ENCODE measurements at places on chromosomes 16 and 17.

DNA sequence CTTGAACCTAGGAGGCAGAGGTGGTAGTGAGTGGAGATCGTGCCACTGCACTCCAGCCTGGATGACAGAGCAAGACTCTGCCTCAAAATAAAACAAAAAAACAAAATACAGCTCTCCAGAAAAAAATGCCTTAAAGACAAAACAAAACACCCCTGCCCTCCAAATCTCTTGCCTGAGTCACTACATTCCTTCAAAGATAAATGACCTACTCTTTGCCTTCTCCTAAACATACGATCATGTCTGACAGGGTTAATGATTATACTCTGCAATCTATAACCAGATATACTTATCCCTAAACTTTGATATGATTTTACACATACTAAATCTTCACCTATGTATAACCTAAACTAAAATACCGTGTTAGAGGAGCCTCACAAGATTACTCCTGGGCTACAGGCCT lies 1.4 kb upstream of the SETD6 start:
- no peak for DNase-seq

GRCh38 chr17:67372751-67373150 lies 4.3 kb upstream of the PITPNC1 start:
- no peak for DNase-seq

GRCh38 chr17:3979290-3979611 lies 15.0 kb upstream of the ATP2A3 start:
- DNase-seq = no peak

- no peak for DNase-seq
These were observed 130.9 kb upstream of the FOXF1 start for GRCh38 chr16:86379505-86379846.

GRCh38 chr17:65389949-65390348 lies 171.5 kb downstream of the AXIN2 start:
- DNase-seq = no peak

GRCh38 chr16:10597187-10597601 lies 16.8 kb upstream of the EMP2 start:
- no peak for DNase-seq

- DNase-seq = no peak
These were observed 18.9 kb downstream of the TMEM94 start for GRCh38 chr17:75475144-75475835.

- no peak for DNase-seq
These were observed 27.5 kb upstream of the HLF start for GRCh38 chr17:55237268-55237667.

All from ACHN (cell line).